ENCODE measurements at places on chromosomes 5 and 9.

DNA sequence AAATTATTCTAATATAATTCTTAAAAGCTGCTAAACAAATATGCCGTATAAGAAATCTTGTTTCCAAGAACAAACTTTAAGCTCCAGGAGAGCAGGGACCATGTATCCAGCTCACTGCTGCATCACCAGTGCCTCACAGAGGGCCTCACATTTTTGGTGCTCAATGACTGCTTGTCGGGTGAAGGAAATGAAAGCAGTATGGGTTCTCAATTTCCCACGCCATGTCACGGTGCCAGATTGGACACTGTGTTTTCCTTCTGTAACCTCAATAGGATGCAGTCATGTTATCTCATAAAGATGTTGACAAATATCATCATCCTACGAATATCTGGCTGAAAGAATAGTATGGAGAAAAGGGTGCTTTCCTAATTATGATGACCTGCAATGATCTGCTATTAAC, 64.7 kb downstream of the POU5F2 start:
- DNase-seq: no peak

- DNase-seq: no peak
Measured at GRCh38 chr5:139631520-139632165, 16.5 kb upstream of the CXXC5 start.

DNA sequence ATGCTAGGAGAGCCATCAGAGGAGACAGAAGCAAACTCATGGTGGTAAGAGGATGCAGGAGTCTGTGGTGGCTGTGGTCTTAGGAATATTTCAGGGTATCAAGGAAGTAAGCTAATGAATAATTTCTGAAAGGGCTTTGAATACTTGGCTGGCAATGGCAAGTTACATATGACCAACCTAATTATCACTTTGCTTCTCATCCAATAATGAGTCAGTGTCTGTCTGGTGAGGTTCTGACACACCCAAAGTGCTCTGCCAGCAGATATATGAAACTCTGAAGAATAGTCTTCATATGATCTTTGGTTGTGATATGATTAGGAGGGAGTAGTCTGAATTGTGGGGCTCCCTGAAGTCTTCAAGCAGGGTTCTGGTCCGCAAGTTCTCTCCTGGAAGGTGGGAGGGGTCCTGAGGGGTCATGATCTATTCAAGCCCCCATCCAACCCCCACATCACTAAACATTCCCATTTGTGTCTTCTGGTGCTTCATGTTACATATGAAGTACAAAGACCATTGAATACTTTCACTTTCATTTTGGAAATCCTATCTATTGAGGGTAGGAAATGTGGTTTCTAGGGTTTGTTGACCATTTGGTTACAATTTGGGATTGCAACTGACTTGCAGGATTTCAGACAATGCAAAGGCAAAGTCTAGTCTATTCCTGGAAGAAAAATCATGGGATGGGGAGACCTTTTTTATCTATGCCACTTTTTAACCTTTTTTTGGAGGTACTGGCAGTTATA, 199.9 kb upstream of the CDKN2B start:
- peak; percentile 54 for DNase-seq

DNA sequence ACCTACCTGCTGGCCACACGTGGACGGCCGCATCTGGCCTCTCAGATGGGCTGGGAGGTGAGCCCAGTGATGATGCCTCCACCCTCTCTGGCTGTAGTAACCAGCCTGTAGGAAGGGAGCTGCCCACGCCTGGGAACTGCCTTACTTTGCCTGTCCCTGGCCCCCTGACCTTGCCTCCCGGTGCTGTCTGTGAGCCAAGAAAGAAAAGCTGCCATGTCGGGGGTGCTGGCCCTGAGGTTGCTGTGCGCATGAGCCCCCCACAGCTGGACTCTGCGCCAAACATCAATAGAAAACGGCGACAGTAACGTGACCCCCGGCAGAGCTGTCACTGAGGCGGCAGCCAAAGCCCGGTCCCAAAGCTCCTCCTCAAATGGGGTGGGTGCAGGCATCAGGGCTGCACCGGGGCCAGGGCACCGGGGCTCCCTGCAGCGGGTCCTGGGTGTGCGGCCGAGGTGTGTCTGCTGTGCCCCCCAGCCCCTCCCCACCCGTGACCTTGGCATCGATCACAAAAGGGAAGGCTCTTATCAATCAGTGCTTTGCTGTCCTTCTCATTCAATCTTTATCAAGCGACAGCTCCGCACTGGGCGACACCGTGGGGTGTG, 15.3 kb upstream of the SLC9A3 start:
- DNase-seq: no peak

- DNase-seq: no peak
Measured at GRCh38 chr5:159602434-159602833, 272.1 kb upstream of the IL12B start.

DNA sequence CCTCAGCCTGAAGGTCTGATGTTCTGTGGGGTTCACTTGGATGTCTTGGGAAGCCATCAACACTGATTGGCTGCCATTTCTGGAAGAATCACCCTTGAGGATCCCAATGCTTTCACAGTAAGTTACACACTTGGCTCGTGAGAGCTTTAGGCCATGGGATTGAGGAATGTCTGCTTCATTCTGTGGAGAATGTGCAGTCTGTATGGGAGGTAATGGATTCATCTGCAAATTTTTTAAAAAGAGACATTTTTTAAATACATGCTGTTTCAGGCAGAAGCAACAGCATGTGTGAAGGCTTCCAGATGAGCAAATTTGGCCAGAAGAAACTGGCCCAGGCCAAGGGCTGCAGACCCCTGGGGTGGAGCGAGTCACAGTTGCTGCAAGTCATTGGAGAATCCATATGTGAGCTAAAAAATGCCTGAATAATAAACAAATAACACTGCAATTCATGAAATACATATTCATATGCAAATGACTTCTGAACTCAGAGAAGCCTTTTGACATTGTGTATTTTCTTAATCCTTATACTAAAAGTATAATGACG, 146.3 kb upstream of the RASEF start:
- DNase-seq: no peak

DNA sequence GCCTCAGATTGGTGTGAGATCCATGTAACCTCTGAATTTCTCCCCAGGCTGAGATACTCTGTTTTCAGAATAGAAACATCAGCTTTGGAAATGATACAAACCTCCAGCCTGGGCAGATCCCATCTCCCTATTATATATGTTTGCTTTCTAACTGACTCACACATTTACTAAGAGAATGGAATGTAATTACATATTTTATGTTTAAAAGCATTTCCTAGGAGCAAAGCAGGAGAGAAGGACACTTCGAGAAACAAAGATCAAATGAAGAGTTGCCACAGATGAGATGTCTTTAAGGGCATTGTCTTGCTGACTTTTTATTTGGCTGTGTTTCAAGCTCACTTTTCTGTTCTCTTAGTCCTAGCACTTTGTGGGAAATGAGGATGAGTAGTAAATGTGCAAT, 96.3 kb downstream of the CDH18 start:
- DNase-seq: no peak

GRCh38 chr9:77743386-77743785, 95.3 kb upstream of the GNA14 start:
- no peak for DNase-seq

GRCh38 chr5:96280946-96281393, 152.1 kb downstream of the PCSK1 start:
- DNase-seq: no peak

DNA sequence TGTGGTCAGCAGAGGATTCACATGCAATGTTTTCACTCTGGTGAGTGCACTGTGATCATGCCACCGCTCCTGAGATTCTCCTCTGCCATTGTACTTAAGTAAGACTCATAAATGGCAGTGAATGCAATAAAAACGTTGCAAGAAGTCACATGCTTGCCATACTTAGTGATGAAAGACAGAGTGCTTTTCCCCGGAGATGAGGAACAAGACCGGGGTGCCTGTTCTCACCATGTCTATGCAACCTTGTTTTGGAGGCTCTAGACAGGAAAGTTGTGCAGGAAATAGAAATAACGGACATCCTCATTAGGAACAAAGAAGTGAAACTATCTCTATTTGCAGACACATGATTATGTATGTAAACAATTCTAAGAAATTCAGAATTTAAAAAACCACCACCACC, 84.7 kb upstream of the IRX2 start:
- no peak for DNase-seq

DNA sequence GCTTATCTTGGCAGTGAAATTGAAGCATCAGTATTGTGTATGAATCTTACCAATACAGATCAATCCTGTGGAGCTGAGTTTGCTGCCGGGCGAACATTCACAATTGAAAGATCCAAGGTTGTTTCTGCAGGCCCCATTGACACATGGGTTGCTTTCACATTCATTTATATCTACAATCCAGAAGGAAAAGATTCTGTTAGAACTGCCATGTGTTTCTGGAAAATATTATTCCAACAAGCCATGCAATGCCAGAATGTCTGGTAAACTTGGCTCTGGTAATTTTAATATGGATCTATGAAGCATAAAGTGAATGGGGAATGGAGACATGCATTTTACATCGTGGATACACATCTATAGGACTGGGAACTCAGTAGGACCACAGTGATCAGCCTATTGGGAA, 180.8 kb downstream of the FBN2 start:
- no peak for DNase-seq

DNA sequence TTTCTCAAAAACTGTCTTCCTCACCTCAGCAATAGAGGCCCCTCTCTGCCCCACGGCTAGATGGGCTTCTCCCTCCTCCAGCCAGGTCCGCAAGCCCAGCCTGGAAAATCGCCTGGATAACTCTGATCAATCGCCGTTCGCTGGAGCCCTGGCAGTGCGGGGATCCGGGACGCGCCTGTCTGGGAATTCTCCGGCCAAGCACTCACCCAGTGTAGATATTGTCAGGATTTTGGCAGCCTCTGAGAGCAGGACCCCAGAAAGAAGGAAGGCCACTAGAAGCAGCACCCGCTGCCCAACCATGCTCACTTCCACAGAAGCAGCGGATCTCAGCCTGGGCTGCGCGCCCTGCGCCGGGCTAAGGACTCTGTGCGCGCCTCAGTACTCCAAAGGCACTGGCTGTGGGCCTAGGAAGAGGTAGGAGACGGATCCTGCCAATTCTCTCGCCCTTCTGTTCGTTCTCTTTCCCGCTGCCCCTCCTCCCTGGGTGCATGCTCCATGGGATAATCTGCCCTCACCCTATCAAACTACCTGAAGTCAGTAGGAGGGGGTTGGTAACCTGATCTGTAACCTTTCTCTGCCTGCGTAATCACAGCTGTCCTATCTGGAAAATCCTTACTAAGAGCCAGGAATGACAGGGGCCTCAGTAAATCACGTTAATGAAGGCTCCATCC, at the start of gene UGT3A1:
Gene UGT3A1, minus strand, starts transcription at position 450 of the 671 bp plus-strand sequence. Its CDS starts 150 bp downstream, at position 300.
- no peak for DNase-seq

- no peak for DNase-seq
Measured at GRCh38 chr5:113264046-113264445, 170.7 kb downstream of the TSSK1B start.

GRCh38 chr5:2890011-2890410, 138.5 kb upstream of the IRX2 start:
- DNase-seq: no peak

DNA sequence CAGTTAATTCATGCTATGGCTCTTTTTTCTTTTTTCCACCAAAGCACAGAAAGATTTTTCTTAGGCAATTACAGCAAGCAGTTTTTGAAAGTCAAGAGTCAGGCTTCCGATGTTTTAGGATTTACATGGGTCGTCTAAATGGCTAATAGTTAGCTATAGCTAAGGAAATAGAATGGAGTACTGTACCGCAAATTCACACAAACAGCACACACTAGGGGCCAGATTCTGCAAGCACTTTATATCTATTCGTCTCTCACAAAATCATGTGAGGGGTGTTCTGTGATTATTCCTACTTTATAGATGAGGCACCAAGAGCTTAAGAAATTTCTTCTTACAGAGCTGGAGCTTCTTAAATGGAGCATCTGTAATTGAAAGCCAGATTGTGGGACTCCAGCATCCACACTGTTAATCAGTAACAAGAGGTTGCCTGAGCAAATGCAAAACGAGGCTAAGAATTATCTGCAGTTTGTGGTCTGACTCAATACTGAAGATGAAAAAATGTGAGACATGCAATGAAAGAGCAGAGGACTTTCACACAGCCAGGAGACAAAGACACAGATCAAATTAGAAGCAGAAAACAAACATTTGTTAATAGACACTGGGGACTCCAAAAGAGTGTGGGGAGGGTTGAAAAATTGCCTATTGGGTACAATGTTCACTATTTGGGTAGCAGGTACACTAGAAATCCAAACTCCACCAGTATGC, 62.7 kb upstream of the CTXN3 start:
- DNase-seq: no peak

GRCh38 chr5:35240892-35241291, 10.6 kb upstream of the PRLR start:
- DNase-seq: no peak

All from LoVo (cell line).